COLO829 (cell line): ENCODE measurements at places on chromosomes 6 and 20.

GRCh38 chr20:39660965-39661364 lies 698.8 kb downstream of the DHX35 start:
- DNase-seq = no peak

DNA sequence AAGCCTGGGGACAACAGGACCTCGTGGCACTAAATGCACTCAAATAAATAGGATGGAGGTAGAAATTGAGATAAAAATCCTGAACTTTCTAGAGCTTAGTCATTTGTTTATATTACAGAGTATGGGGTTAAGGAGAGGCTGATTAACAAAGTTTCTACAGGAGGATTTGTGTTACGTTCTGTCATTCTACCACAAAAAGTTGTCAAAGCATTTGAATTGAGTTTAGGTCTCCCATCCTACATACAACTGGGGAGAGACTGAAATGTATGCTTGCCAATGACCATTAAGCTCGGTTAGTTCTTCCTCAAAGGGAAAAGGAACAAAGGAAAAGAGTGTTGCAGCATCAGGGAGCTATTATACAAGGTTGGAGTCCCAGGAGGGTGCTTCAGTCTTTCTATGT lies 597.9 kb downstream of the COL12A1 start:
- DNase-seq = no peak

DNA sequence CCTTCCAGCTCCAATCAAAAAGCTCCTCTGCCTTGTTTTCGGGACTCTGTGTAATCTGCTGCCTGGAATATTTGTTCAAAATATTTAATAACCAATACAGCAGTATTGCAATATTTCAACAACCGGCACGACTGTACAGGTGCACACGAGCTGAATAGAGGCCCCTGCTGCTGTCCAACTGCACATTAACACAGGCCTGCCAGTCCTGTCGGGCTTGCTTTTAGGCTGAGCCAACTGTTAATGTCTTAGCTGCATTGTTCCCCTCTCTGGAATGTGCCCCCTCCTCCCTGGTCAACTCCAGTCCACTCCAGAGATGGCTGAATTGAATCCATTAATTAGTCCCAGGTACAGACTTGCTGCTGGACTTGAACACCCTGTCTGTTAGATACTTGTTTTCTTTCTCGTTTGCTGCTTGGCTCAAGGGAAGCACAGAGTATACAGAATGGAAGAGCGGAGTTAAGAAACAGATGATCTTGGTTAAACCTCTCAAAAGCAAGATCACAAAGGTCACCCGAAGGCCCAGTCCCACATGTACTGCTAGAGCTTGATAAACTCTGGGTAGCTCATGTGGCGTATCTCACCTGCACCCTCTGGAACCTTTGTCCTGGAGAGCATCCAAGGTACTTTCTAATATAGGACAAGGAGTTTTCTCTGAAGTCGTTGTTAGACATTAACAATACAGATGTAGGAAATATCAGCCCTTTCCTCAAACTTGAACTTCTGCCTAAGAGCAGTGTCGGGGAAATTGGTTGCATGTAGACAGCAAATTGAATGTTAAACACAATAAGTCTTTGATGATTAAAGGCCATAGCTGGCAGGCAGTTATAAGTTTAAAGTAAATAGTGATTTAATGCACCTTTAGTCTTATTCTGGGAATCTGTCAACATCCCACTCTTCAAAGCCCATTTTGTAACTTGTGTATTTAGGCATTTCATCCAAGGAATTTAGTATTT lies 31.9 kb downstream of the SHLD1 start:
- DNase-seq = no peak

DNA sequence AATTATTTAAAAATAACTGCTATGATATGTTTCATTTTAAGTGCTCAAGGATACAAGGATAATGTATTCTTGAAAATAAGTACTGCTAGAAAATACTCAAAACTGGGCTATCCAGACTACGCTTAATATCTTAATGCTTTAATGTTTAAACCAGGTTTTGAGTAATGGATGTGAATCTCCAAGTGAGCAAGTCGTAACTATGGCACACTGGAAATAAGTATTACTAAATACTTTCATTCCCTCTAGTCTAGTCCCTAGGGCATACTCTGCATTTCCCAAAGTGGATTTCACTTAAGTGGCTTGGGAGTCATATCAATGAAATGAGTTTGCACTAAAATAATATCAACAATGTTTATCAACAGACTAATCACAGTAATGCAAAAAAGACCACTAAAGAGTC lies 48.1 kb downstream of the HMGCLL1 start:
- DNase-seq = no peak

GRCh38 chr20:62485701-62486089 lies 9.9 kb upstream of the GATA5 start:
- no peak for DNase-seq

DNA sequence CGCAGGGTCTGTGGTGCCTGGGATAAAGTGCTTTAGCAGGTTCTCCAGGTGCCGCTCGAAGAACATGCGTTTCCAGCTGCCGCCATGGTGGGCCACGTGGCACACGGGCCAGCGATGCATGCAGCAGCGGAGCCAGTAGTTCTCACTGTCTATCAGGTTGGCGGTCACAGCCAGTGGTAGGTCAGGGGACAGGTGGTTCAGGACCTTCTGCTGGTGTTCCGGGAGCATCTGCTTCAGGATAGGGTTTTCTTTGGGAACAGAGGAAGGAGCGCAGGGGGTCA lies 16.0 kb downstream of the TMEM151B start:
- DNase-seq = no peak

DNA sequence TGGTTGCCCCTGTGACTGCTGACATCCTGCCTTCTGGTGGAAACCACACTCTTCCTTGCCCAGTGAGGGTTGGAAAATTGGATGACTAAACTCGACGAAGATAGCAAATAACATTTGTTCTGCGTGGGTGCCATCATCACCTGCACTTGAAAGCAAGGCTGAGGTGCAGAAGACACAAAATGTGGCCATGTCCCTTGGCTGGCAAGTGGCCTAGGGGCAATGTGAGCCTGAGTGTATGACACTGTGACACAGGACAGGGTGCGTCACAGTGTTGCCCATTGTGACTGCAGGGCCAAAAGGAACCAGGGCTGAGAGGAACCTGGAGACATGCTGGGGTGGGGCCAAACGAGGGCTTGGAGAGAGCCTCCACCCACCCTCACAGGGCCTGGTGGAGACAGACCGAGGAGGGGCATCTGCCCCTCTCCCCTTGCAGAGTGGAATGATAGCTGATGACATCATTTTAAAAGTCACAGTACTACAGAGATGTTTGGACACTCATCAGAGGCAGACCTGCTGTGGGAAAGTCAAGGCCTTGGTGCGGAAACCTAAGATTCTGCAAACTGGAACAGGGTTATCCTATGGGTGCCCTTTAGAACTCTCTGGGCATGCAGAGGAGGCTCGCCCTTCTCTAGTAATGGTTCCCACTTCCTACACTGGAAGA lies 12.8 kb upstream of the HLA-F start:
- DNase-seq = no peak

GRCh38 chr20:14664101-14664500 lies 326.7 kb upstream of the FLRT3 start:
- no peak for DNase-seq

GRCh38 chr6:159095616-159096015 lies 50.8 kb upstream of the TAGAP start:
- no peak for DNase-seq

DNA sequence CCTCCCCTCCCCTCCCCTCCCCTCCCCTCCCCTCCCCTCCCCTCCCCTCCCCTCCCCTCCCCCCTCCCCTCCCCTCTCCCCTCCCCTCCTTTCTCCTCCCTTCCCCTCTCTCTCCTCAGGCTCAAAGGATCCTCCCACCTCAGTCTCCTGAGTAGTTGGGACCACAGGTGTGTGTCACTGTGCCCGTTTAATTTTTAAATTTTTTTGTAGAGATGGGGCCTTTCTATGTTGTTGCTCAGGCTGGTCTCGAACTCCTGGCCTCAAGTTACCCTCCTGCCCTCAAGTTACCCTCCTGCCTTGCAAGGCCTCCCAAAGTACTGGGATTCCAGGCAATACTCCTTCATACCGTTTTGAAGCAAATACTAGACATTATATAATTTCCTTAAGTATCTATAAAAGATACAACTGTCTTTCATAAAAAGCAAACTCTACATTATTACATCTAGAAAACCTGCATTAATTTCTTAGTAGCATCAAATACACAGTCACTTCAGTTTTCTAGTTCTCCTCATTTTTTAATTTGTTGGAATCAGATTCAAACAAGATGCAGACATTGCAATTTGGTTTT lies 39.8 kb downstream of the NCOA3 start:
- no peak for DNase-seq

GRCh38 chr20:41009946-41010345 lies 18.7 kb upstream of the TOP1 start:
- DNase-seq = no peak

GRCh38 chr6:161029195-161029809 lies 37.7 kb downstream of the MAP3K4 start:
- DNase-seq = no peak

DNA sequence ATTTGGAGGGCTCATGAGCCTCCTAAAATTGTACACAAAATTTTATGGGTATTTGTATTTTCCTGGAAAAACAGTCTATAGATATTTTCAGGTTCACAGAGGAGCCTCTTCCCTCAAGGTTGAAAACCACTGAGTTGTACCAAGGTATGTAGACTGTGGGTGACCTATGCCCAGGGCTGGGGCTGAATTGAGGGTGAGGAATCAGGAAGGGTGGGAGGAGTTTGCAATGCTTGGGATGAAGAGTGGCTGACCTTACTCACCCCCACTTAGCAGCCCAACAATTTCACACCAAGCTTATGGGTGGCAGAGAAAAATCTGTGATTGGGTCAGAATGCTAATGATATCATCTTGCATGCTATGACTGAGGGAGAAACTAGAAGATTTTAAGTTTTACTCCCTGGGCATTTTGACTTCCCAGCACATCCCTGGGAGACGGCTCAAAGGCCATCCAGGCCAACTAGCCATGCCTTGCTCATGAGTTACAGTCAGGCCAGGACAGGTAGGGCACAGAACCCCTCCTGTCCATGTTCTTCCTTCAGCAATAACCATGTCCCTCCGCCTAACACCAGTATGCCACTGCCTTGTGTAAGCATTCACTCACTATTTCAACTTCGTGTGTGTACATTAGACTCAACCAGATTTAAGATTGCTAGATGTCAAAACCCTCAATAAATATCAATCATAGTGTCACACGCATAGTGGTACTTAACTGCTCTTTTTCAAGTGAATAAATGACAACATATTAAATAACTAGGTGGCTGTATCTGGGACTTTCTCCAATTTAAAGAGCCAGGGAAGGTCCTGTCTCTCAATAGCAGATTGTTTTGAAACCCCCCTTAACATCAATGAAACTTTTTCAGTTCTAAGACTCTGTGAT lies 16.6 kb downstream of the ADTRP start:
- no peak for DNase-seq

DNA sequence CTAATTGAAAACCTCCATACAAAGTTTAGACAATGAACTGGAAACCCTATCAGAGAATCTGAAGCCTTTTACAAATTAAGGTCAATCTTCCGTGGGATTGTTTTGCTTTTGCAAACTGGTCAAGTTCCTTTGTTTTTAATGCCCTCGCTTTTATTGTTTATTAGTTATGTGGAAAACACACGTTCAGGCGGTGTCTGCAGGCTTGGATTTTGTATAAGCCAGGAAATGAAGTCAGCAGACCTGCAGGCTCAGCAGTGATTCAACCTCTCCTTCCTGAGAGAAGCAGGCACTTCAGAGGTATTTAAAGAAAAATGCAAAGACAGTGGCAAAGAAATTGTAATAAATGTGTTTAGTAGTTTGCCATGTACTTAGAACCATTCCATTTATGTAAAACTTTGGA lies 103.4 kb upstream of the PDE10A start:
- no peak for DNase-seq

DNA sequence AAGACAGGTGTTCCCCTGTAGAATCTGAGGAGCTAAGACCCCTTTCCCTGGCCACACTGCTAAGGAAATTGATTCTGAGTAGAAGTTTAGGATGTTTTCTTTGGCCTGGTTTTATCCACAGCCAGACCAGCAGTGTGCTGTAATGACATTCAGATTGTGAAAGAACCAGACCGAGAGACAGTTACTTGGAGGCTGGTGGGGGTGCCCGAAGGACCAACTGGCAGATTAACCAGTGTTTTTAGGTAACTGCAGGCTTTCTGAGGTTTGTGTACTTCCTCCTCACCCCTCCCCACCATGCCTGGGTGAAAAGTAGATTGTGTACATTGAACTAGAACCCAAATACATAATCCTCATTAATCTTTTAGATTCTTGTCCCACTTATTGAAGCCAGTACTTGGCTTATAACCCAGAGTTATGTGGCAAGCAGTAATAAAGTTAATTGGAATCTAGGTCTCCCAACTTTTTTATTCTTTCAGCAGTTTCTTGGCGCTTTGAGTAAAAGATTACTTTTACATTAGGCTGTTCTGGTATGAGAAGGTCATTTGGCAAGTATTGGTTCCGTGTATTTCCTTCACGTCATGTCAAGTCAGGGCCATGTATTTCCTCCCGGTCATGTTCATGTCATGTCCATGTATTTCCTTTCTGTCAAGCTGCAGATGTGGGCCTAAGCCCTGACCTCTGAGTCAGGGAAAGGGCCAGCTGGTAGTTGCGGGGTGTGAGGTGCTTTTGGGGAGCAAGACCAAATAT lies 93.7 kb downstream of the TCP11 start:
- DNase-seq = no peak

GRCh38 chr6:118306392-118307238 lies 241.5 kb upstream of the PLN start:
- DNase-seq = no peak

DNA sequence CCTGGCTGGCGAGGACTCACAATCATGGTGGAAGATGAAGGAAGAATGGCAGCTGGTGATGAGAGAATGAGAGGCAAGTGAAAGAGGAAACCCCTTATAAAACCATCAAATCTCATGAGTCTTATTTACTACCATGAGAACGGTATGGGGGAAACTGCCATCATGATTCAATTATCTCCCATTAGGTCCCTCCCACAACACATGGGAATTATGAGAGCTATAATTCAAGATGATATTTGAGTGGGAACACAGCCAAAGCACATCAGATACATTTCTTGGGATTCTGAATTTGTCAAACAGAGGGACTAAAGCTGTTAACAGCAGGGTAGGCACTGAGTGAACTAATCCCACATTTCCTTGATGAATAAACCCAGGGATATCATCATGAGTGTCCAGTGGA lies 116.2 kb upstream of the PLCB4 start:
- no peak for DNase-seq

- DNase-seq = no peak
Measured at GRCh38 chr6:157621406-157621805, 201.6 kb upstream of the SNX9 start.

GRCh38 chr6:141451181-141451510 lies 681.6 kb upstream of the GJE1 start:
- no peak for DNase-seq
